ENCODE measurements at places on chromosomes 12 and 14. TPM values are rescaled to one million over a fixed set of nuclear protein-coding genes. Genes with fewer than 3 reads are reported as not detected.

Gene SERPINA9
- total RNA-seq, result not detected

Gene RNU6-8
- not detected for total RNA-seq

Gene CIROP
- total RNA-seq, result not detected

Gene PLEKHG7
- total RNA-seq, result not detected

Gene SLC10A1
- total RNA-seq, result not detected

Gene KLRC2
- total RNA-seq, result not detected

Gene EXOC3L4
- not detected for total RNA-seq

Gene ATF1
- total RNA-seq, result 54.5 TPM

Gene SLC38A4
- not detected for total RNA-seq

Gene YEATS4
- total RNA-seq, result 39.6 TPM

Gene CCDC59
- total RNA-seq, result 45.6 TPM

Gene MTA1
- 130 TPM for total RNA-seq

Gene OR6C68
- not detected for total RNA-seq

Gene TAS2R7
- total RNA-seq, result not detected

Gene OR4L1
- not detected for total RNA-seq

Gene SSPN
- total RNA-seq, result not detected

Gene IAPP
- total RNA-seq, result not detected

Gene SLC39A5
- total RNA-seq, result 0.86 TPM

Gene LPCAT3
- total RNA-seq, result 33.3 TPM

Gene RIPK3
- total RNA-seq, result 34.6 TPM

Gene FOXM1
- 110 TPM for total RNA-seq

Gene TCL1B
- not detected for total RNA-seq

Gene HVCN1
- total RNA-seq, result 15.7 TPM

Gene ST8SIA1
- total RNA-seq, result 0.32 TPM

Gene DDX47
- 80.6 TPM for total RNA-seq

Gene ACAD10
- total RNA-seq, result 28.4 TPM

Gene MDGA2
- not detected for total RNA-seq

Gene MYBPC1
- total RNA-seq, result not detected

Gene C14orf180
- not detected for total RNA-seq

Gene MFAP5
- total RNA-seq, result not detected

Gene GUCY2C
- total RNA-seq, result not detected

Gene SCNN1A
- total RNA-seq, result 0.32 TPM

Gene EFS
- total RNA-seq, result not detected

Gene TRPV4
- total RNA-seq, result not detected

Gene GALNT6
- 24.8 TPM for total RNA-seq

Gene NGB
- total RNA-seq, result not detected

Gene SAMD4A
- 0.59 TPM for total RNA-seq

Gene TAS2R10
- total RNA-seq, result 1.3 TPM

Gene SLC6A13
- total RNA-seq, result not detected

Gene KRT75
- not detected for total RNA-seq

Gene EFCAB11
- 6.5 TPM for total RNA-seq

Gene ARMH4
- total RNA-seq, result not detected

Gene KRT74
- not detected for total RNA-seq

Gene KRT6C
- not detected for total RNA-seq

Gene METTL25
- total RNA-seq, result 9.6 TPM

Gene ZDHHC22
- not detected for total RNA-seq

Gene FAM222A
- 1.4 TPM for total RNA-seq

Gene AKAP6
- 0.45 TPM for total RNA-seq

Gene PEBP1
- total RNA-seq, result 119 TPM

Gene CLEC4C
- not detected for total RNA-seq
